ENCODE measurements at places on chromosomes 11 and 22. TPM values are rescaled to one million over a fixed set of nuclear protein-coding genes. Genes with fewer than 3 reads are reported as not detected.
A peak's percentile ranks its signal among the peaks of the same experiment; 100 is the strongest.

DNA sequence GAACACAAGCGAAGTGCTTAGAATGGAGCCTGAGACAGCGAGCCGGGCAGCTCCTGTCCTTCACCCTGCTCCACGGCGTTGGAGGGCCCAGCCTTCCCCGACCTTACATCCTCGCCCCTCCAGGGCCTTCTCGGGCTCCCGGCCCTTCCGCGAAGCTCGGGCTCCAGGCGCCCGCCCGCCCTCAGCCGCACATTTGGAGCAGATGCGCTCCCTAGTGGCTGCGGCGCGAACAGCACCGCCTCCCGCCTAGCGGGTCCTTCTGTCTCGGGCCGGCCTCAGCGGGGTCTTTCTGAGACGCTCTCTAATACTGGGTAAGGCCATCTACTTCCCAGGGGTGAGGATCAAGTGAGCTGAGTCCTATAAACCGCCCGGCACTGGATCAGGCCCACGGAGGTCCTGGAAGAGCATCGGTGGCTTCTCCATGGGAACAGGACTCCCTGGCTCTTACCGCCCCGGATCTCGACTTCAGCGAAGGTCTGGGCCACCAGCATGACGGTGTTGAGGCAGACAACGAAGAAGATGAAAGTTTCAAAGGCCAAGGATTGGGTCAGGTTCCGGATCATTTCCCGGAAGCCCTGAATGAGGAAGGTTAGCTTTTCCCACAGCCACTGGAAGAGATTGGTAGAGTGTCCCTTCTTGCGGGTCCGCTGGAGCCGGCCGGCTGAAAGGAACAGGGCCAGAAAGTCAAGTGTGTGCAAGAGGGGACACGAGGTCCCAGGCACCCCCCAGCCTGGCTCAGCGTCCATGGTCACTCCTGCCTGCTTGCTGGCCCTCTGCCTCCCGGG lies 3.7 kb downstream of the CATSPER1 start:
- no peaks in the 10 kb centered on the region for H3K36me3 ChIP-seq
- peaks cover 5% of the 10 kb centered on the region for H3K27me3 ChIP-seq
- peak; percentile 63 for DNase-seq

GRCh38 chr22:26479792-26480610 lies 3.6 kb downstream of the HPS4 start:
- H3K27ac ChIP-seq, result peak overlapping the region; percentile 97
- DNase-seq, result no peak
- H3K4me3 ChIP-seq, result peak overlapping the region; percentile 91
- no peaks in the 10 kb centered on the region for H3K27me3 ChIP-seq
- H3K36me3 ChIP-seq, result peaks cover 10% of the 10 kb centered on the region

- no peaks in the 10 kb centered on the region for H3K27me3 ChIP-seq
- no peaks in the 10 kb centered on the region for H3K4me1 ChIP-seq
- no peak for DNase-seq
- H3K4me3 ChIP-seq, result no peak overlapping the region
Measured at GRCh38 chr11:28899706-28900105, 791.5 kb downstream of the METTL15 start.

GRCh38 chr11:112280268-112281126 lies 19.8 kb upstream of the PLET1 start:
- H3K36me3 ChIP-seq, result no peaks in the 10 kb centered on the region
- peak overlapping the region; percentile 87 for H3K27ac ChIP-seq
- H3K27me3 ChIP-seq, result peaks cover 2% of the 10 kb centered on the region
- peak; percentile 45 for DNase-seq
- H3K4me3 ChIP-seq, result peak overlapping the region; percentile 96
- peaks cover 22% of the 10 kb centered on the region for H3K4me1 ChIP-seq

DNA sequence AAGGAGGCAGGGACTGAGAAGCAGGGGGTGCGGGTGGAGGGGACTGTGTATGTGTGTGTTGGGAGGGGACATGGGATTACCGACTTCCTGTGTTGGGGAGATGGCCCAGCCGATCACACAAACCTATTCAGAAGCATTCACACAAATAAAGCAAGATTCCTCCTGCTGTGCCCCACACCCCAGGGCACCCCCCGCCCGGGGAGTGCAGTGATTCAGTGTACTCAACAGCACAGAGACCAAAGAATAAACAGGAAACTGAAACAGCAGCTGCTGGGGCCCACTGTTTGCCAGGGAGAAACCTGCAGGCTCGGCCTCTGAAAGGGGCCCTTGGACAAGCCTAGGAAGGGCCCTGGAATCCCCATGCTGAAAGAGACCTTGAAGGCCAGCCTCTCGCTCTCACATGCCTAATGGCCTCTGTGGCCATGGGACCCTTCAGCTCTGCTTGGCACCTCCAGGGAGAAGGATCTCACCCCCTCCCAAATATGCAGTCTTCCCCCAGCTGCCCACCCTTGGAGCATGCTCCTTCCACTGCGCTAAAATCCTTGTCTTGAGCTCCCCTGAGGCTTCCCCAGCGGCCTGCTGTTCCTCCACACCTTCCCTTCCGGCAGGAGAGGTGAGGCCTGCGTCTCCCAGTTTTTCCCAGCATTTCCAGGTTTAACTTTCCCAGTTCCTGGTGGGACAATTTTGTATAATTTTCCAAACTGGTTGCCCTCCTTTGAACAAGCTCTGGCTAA lies 72.9 kb downstream of the CSNK2A3 start:
- H3K4me1 ChIP-seq, result no peaks in the 10 kb centered on the region
- H3K36me3 ChIP-seq, result no peaks in the 10 kb centered on the region
- H3K4me3 ChIP-seq, result no peak overlapping the region
- peaks cover 22% of the 10 kb centered on the region for H3K27me3 ChIP-seq
- DNase-seq, result no peak

- peak overlapping the region; percentile 59 for H3K27ac ChIP-seq
- H3K27me3 ChIP-seq, result peaks cover 8% of the 10 kb centered on the region
- H3K4me3 ChIP-seq, result no peak overlapping the region
Measured at GRCh38 chr22:47195484-47196165, 433.2 kb downstream of the TBC1D22A start.

- H3K36me3 ChIP-seq, result no peaks in the 10 kb centered on the region
- H3K4me1 ChIP-seq, result no peaks in the 10 kb centered on the region
- no peaks in the 10 kb centered on the region for H3K27me3 ChIP-seq
- no peak overlapping the region for H3K27ac ChIP-seq
- H3K4me3 ChIP-seq, result no peak overlapping the region
Measured at GRCh38 chr11:109864151-109864661, 229.0 kb upstream of the ZC3H12C start.

GRCh38 chr11:67517784-67518552 lies 5.3 kb downstream of the CABP2 start:
- H3K36me3 ChIP-seq, result no peaks in the 10 kb centered on the region
- H3K4me1 ChIP-seq, result peaks cover 3% of the 10 kb centered on the region
- no peak overlapping the region for H3K4me3 ChIP-seq
- DNase-seq, result no peak

DNA sequence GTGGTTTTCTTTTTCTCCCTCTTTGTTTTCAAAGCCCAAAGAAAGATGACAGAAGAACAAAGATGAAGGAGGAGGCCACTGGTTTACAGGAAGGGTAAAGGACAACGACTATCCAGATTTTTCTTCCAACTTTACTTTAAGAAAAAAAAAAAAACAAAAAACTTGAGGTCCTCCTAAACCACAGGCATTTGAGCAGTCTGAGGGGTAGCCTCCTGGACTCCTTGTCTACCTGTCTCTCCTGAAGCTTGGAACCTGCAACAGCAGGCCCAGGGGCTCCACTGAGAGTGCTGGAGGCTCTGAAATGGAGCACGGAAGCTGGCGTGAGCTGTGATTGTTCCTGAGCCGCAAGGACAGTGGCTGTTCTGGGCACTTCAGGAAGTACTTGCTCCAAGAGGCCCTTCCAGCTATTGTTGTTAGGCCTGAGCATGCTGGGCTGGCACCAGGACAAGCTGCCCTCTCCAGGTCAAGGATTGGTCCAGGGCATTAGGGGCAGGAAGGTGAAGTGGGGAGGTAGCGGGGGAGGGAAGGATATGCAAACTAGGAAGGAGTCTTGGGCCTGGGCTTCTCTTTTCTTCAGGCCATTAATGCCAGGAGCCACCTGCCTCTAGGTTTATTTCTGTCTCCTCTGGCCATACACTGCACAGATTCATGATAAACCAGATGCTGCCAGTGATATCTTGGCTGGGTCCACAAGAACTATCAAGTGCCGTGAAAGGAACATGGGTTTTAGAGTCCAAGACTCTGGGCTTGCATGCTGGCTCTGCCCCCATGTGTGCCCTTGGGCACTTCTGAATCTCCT lies 147.3 kb downstream of the CCDC34 start:
- DNase-seq, result no peak
- no peaks in the 10 kb centered on the region for H3K36me3 ChIP-seq
- H3K4me3 ChIP-seq, result no peak overlapping the region
- no peaks in the 10 kb centered on the region for H3K4me1 ChIP-seq
- H3K27ac ChIP-seq, result no peak overlapping the region

DNA sequence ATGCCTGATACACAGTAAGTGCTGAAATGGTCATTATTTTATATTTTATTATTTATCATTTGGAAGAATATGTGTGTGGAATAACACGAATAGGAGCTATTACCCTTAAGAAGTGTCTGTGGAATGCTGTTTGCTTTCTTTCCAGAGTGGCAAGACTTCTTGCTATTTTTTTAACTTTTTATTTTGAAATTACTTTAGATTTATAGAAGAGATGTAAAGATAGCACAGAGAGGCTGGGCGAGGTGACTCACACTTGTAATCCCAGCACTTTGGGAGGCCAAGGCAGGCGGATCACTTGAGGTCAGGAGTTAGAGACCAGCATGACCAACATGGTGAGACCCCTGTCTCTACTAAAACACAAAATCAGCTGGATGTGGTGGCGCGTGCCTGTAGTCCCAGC lies 58.9 kb upstream of the PAX6 start:
- no peaks in the 10 kb centered on the region for H3K36me3 ChIP-seq
- no peaks in the 10 kb centered on the region for H3K4me1 ChIP-seq
- H3K27me3 ChIP-seq, result peaks cover 66% of the 10 kb centered on the region
- no peak for DNase-seq

GRCh38 chr11:19905280-19905853 lies 192.7 kb downstream of the NAV2 start:
- H3K27ac ChIP-seq, result no peak overlapping the region
- H3K4me1 ChIP-seq, result no peaks in the 10 kb centered on the region
- H3K36me3 ChIP-seq, result peaks cover 2% of the 10 kb centered on the region
- no peak overlapping the region for H3K4me3 ChIP-seq
- no peak for DNase-seq

- no peaks in the 10 kb centered on the region for H3K36me3 ChIP-seq
- H3K27me3 ChIP-seq, result no peaks in the 10 kb centered on the region
- H3K4me1 ChIP-seq, result no peaks in the 10 kb centered on the region
- DNase-seq, result no peak
- H3K27ac ChIP-seq, result no peak overlapping the region
Measured at GRCh38 chr11:86469491-86470388, 95.1 kb downstream of the CCDC81 start.

DNA sequence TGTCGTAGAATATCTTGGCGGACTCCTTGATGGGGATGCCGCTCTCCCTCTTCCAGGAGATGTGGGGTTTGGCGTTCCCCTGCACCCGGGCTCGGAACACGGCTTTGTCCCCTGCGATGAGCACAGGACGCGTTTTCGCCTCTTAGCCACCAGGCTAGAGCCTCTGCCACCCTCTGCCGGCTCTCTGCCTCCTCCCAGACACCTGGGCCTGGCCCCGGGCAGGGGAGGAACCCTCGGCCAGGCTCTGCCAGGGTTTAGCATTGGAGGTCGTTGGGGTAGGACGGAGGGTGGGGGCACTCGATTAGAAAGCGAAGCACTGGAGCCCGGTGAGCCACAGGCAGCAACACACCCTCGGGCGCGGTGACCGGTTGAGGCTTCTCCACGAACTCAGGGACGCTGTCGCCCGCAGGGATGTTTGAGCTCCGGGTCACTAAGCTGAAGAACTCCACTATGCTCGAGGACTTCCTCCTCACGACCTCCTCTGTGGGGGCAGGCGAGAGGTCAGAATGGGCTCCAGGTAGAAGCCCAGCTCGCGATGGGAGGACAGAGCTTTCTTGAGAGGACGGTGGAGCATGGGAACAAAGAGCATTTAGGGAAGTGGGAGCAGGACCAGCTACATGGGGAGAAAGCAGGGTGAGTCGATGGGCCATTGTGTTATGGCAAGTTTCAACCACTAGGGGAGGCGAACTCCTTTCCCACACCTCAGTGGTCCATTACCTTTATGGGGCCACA lies 4.3 kb downstream of the IGSF22 start:
- peak overlapping the region; percentile 92 for H3K4me3 ChIP-seq
- DNase-seq, result peak; percentile 25
- H3K27ac ChIP-seq, result peak overlapping the region; percentile 74
- H3K27me3 ChIP-seq, result no peaks in the 10 kb centered on the region
- no peaks in the 10 kb centered on the region for H3K36me3 ChIP-seq
- H3K4me1 ChIP-seq, result peaks cover 15% of the 10 kb centered on the region

DNA sequence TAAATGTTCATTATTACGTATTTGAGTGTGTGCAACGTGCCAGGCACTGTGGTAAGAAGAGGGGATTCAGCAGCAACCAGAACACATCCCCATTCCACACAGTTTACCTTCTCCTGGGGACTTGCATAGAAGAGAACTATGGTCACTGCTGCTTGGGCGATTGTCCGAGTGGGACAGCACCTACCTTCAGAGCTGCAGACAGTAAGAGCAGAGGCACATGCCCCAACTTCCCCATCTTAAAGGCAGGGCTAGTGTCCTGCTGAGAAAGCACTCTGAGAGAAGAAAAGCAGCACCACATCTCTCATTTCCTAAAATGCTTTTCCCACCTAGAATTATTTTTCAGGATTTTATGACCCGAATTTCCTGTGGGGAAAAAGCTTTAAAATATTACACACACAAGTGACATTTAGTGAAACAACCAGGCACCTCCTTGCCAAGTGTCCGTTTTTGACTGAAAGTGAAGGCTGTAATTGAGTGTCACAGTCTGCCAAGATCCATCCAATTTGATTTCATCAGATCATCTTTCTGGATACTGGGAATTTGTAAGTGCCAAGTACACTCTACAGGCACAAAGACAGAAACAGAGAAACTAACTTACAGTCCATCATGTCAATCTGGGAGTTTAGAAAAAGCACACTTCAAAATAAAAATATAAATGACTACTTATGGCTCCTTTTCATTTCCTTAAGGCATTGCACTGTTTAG lies 24.6 kb downstream of the TRAF6 start:
- H3K27me3 ChIP-seq, result no peaks in the 10 kb centered on the region
- DNase-seq, result no peak
- no peaks in the 10 kb centered on the region for H3K36me3 ChIP-seq
- H3K4me3 ChIP-seq, result no peak overlapping the region

Gene CRYAB
- not detected for total RNA-seq

Gene HIPK3
- total RNA-seq, result 59.7 TPM

Gene IL18
- total RNA-seq, result 0.94 TPM

Gene MS4A7
- total RNA-seq, result 4.7 TPM

Gene NLRP14
- not detected for total RNA-seq

Measured in T-helper 17 cell (primary cell).